Fibroblast of the conjunctiva (primary cell): ENCODE measurements at places on chromosomes 3 and 15.

GRCh38 chr3:147411815-147412241 lies 2.7 kb downstream of the ZIC1 start:
- DNase-seq: no peak

DNA sequence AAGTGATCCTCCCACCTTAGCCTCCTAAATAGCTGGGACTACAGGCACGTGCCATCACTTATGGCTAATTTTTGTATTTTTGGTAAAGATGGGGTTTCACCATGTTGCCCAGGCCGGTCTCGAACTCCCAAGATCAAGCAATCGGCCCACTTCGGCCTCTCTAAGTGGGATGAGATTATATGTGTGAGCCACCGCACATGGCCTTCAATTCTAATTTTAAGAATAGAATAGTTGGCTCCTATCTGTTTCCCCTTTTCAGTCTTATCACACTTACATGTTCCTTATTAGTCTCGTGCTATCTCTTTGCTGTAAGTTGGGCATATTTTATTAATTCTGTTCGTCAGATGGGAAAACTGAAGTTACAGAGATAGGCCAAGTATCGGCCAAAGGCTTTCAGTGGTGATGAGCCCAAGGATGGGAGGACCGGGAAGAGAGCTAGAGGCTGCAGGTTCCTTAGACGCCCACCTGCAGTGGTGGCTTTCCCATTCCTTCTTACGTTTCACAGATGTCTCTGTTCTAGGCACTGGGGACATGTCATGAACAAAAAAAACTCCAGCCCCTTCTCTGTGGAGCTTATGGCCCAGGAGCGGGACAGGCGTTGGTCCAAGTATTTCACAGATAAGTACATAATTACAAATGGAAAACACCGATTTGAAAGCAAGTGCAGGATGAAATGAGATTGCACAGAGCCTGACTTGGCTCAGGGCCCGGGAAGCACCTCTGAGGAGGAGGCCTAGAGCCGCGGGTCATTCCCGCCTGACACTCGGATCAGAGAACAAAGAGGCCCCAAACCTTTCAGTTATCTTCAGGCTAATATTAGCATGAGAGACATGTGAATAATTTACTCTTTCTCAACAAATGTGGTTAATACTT lies 91.1 kb upstream of the KLF13 start:
- DNase-seq: no peak

- DNase-seq: no peak
Observed at GRCh38 chr3:149167898-149168297, 38.5 kb downstream of the HPS3 start.

GRCh38 chr3:25678581-25678980 lies 13.9 kb upstream of the TOP2B start:
- no peak for DNase-seq

DNA sequence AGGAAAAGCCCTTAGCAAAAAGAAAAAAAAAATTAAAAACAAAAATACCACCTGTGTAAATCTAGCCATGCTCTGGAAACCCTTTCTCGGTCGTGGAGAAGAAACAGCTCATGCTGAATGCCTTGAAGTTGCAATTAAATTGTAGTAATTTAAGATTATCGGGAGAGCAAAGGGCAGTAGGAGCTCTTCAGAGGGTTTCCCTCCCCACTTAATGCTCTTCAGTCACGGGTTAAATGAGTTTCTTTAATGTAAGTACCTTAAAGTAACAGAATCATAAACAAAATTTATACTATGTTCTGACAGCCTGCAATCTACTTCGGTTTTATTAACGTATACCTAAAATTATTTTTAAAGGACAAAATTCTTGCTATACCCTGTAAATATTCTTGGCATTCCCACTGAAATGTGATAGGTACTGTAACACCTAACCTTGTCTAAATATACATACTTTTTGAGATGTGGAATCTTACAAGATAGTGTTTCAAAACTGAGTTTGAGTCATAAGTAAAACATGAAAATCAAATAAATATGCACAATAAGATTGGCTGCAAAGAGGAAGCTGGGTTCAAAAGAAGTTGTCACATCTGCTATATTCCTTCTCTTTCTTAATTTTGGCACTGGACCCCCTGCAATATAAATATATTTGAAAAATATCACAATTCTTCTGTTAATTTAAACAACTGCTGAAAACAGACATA lies 5.3 kb downstream of the FOXP1 start:
- DNase-seq: no peak

- DNase-seq: no peak
Observed at GRCh38 chr3:152327203-152327602, 58.5 kb downstream of the MBNL1 start.

GRCh38 chr15:65942436-65942835 lies 73.1 kb downstream of the RAB11A start:
- DNase-seq: no peak

DNA sequence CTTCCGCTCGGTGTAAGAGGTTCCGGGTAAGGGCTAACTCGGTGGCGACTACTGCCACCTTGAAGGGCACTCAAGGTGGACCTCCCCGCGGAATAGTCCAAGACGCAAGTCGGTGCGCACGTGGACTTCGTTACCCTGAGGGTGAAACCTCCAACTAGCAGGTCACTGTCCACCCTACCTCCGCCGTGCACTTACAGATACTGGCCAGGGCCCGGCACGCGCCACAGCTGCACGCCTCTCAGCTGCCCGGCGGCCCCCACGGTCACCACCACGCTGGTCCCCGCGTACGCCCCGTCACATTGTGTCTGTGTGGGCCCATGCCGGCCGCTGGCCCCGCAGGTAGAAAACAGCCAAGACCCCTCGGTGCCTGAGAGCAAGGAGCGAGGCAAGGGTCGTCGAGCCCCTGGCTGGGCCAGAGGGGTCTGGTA lies 1.1 kb downstream of the LTK start:
- DNase-seq: no peak

DNA sequence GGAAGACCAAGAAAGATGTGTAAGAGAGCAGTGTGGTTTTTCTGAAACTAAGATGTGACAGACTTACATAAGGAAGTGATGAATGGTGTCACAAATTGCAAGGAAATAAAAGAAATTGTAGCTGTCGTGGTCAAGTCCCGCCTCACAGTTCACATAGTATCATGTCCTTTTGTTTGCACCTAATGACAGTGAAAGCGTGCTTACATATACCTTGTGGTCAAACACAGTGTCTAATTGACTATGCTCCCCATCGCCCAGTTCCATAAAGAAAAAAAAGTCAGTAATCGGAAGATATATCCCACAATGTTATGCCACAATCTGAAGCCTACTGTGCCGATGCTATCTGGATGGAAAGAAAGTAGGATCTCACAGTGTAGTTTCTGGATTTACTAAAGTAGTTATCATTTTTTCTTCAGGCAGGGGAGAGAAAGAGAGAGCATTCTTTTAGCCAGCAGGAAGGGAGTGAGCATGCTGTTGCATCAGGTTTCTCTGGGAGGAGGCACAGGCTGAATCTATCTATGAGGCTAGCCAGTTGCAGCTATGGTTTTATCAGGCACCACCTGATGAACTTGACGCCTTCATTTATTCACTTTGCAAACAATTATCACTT lies 9.8 kb upstream of the PLSCR1 start:
- DNase-seq: no peak

DNA sequence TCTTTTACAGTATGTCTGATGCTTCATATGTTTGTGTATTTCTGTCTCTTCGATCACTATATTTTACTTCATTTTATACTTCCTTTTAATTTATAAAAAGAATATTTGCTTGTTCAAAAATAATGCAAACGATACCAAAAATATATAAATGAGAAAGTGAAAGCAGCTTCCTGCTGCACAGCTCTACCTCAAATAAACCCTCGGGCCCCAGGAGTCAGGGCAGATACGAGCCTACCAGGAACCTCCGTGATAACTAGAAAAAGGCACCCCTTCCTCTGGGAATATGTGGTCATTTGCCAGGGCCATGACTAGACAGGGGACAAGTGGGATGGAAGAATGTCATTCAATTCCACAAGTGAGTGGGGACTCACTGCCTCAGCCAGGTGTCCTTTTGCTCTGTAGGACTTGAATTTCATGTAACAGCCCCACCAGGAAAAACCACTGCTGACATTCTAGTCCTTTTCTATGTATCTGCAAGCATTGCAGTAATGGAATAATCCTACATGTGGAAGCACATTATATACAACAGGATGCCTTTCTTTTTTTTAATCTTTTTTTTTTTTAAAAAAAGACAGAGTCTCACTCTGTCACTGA lies 133.3 kb downstream of the SUCLG2 start:
- no peak for DNase-seq
